ENCODE measurements at places on chromosomes 1 and 21. TPM values are rescaled to one million over a fixed set of nuclear protein-coding genes. Genes with fewer than 3 reads are reported as not detected.

Gene CACNA1S
- 0.94 TPM for total RNA-seq

Gene OR2M3
- total RNA-seq = not detected

Gene AHCTF1
- 10.4 TPM for total RNA-seq

Gene PTGFR
- total RNA-seq = 17.0 TPM

Gene PRRX1
- total RNA-seq = 73.5 TPM

Gene C1orf116
- not detected for total RNA-seq

Gene KCNQ4
- total RNA-seq = not detected
